Substantia nigra (tissue), 51 donors: ENCODE measurements at places on chromosomes 6 and 20.

DNA sequence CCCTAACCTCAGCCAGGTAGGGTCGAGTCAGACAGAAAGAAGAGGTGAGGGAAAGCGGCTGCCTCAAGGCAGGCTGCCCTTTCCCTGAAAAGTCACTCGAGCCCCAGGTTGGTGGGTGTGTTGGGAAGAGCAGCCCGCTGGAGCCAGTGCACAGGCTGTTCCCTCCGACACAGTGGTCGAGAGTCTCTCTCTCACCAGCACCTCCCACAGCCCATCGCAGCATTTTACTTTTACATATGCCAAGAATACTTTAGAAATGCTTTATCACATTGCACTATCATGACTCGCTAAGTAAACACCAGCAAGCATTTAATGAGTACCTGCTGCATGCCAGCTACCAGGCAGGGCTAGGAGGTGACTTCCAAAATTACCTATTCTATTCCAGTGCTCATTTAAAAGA is 1.7 kb downstream of the PRPH2 start:
- no peak for DNase-seq

GRCh38 chr6:85364344-85364743 is 85.5 kb upstream of the NT5E start:
- DNase-seq: no peak

DNA sequence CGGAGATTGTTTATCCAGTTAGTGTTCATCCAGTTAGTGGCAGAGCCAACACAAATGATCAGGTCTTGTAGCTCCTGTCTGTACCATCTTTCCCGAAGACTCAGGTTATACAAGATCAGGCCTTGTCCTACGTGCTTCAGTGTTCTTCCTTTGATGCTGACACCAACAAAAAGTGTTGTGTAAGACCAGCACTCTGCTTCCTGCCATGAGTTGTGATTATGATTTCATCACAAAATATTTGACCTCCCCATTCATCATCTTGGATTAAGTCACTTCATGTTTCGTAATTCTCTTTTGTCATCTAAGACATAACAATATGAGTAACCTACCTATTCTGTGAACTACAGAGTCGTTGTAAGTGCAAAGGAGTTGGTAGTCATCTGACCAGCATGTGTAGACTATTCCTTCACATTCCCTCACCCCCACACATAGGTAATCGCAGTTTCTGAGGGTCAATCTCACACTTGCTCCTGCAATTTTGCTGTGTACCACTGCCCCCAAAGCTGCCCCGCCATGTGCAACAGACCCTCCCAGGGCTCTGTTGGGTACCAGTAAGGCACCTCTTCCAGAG is 135.6 kb upstream of the SLC22A23 start:
- no peak for DNase-seq

DNA sequence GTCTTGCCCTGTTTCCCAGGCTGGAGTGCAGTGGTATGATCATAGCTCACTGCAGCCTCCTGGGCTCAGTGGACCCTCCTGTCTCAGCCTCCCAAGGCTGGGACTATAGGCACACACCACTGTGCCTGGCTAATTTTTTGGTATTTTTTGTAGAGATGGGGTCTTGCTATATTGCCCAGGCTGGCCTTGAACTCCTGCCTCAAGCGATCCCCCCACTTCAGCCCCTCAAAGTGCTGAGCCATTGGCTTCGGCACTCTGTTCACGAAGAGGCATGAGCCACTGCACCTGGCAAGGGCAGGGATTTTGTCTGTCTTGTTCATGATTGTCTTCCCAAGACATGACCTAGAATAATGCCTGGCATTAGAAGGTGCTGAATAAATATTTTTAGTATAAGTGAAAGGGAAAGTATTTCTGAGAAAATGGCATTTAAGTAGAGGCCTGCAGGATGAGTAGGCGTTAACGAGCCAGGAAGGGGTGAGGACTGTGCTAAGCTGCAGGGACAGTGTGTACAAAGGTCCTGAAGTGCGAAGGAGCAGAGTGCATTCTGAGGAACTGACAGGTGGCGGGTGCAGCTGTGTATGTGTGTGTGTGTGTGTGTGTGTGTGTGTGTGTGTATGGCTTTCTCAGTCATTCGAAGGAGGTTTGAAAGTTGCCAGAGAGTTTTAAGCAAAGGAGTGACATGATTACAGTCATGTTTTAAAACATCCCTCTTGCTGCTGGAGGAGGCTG is 43.0 kb downstream of the VEGFA start:
- no peak for DNase-seq

DNA sequence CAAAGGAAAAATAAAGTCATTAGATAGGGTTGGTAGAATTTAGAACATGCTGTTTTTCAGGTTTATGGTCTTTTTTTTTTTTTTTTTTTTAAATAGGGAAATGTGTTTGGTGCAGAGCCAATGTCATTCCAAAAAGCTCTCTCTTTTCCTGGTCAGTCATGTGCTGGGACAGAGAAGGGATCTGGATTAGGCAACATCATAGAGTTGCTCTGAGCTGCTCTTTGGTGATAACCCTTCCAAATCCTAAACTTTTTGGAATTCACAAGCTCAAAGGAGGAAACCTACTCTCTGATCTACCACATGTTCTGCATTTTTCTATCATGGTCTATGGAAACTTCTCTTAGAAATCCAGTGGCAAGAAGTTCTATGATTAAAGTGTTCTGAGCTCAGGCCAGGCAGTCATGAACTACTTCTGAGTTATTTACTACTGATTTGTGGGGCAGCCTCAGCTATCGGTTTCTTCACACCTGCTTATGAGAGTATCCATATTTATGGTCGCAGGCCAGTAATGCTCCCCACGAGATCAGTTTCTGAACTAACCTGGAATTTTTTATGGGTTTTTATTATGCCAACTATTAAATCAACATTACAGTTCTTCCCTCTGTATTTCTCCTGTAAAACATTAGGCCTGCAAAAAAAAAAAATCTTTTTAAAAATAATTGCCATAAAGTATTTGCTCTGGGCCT is 4.8 kb downstream of the EDN1 start:
- no peak for DNase-seq

GRCh38 chr6:23630726-23631635 is 495.0 kb upstream of the NRSN1 start:
- no peak for DNase-seq

- no peak for DNase-seq
Measured at GRCh38 chr6:15888798-15889772, 226.3 kb upstream of the DTNBP1 start.

DNA sequence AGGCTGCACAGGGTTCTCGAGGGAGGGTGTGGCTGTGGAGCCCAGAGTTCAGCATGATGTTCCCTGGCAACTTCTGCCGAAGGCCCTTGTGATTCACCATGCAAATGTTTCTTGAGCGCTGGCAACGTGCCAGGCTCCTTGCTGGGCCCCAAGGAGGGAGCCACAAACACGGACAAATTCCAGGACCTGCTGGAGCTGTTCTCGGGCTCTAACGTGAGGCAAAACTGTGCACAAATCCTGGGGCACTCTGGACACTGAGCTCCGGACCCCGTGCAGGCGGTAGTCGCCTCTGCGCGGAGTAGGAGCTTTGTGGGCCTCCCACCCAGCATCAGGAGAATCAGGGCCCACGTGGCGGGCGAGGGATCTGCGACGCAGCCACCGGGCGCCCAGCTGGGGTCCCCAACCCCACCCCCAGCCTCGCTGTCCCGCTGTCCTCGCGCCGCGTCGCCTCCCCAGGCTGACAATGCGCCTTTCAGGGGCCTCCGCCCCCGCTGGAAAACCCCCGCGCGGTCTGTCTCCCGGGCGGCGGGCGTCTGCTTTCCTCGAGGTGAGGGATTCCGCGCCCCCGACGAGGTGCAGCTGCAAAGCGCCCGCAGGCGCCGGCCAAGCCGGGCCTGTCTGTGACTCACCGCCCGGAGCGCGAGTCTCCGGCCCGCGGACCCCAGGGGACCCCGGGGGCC is 31.7 kb upstream of the SCUBE3 start:
- DNase-seq: no peak

DNA sequence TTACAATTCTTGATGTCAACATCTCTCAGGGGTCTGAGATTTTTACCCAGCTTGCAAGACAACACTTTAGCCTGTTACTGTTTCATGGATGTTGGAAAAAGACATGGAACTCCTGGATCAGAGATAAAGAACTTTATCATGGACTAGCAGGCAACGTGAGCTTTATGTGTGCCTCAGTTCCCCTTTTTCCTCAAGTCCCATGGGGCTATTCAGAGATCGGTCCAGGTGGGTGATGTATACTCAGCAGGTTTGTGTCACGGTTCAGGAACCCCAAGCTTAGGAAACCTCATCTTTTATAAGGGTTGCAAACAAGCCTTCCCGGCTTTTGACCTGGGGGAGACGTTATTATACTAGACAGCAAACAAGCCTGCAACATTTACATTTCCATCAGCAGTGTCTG is 15.0 kb downstream of the AFG1L start:
- no peak for DNase-seq

- DNase-seq: no peak
Measured at GRCh38 chr20:63494420-63495166, 4.3 kb downstream of the EEF1A2 start.

DNA sequence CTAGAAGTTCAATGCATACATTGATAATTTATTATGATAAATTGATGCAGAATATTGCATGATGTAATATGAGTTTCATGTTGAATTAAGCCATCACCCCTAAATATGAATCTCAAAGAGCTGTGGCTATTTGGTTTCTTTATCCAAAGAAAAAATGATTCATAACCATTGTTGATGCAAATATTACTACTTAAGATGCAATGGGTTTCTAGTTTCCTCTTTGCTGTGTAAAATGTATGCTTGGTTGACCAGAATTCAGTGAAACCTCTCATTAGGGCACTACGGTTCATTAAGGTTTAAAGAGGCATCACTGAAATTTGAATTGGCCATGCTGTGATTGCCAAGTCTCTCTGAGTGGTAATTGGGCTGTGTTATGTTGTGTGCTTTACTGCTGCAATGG is 492.5 kb upstream of the FLRT3 start:
- DNase-seq: no peak

- DNase-seq: no peak
Measured at GRCh38 chr6:43779852-43780236, 9.8 kb downstream of the VEGFA start.

DNA sequence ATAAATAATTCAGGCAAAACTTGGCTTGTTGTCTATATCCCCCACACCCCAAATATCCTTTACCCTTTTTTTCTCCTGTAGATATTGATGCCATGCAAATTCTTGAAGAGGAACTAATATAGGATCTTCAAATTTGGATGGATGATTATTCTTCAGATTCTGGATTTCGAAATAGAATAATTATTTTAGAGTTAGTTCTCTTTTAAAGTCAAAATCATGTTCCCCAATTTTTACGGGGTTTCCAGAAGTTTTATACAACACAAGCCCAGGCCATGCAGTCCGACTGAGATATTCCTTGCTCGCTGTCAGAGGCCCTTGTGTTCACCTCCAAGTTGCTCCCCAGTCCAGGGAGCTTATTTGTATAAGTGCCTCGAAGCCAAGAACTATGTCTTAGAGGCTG is 4.4 kb downstream of the PPIL6 start:
- no peak for DNase-seq

- no peak for DNase-seq
Measured at GRCh38 chr6:155418017-155418761, 37.5 kb downstream of the NOX3 start.

GRCh38 chr20:40887105-40887504 is 141.5 kb upstream of the TOP1 start:
- DNase-seq: no peak

GRCh38 chr20:54115172-54115854 is 44.9 kb upstream of the BCAS1 start:
- no peak for DNase-seq

- DNase-seq: no peak
Measured at GRCh38 chr6:72733045-72733444, 111.2 kb downstream of the KCNQ5 start.

- DNase-seq: peak; percentile 18
Measured at GRCh38 chr20:37534401-37535157, 6.9 kb upstream of the BLCAP start.

GRCh38 chr6:24798740-24799540 is at the start of gene ARMH2:
ARMH2 (minus strand) TSS chr6:24798917; CDS start chr6:24798857, 60 bp downstream.
- DNase-seq: no peak

DNA sequence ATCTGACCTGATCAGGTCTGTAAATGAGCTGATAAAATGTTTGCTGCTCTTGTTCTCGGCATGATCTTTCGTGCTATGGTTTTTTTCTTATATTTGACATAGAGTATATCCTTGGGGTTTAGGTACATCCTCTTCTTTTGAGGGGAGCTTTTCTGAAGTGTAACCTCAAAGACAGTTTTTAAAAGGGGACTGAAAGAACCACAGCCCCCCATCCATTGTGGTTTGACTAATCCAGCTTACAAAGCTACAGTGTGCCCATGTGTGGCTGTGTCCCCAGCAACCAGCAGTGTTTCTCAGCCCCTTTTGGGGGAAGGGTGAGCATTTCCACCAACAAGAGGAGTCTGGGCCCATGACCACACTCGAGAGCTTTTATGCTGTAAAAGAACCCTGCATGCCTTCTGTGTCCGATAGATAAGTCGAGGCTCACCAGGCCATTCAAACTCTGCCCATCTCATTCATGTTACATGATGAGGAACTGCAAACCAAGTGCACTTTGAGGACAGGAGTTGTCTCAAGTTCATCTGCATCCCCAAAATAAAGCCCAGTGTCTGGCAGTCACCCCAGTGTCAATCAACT is 266.0 kb downstream of the SLC24A3 start:
- DNase-seq: no peak

DNA sequence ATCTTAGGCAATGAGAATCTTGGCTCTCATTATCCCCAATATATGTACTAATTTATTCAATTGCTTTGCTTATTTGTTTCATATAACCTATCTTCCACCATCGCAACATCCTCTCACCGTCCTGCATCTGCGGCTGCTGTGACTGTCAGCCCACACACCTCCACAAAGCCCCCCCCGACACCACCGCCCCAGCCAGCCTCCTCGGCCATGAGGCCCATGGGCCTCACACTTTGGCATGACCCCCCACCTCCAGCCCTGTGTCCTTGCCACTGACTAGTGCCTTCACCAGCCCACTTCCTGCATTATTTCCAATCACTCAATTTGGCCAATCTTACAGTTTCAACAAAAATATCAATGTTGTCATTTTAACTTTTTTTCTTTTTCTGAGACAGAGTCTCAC is 60.7 kb upstream of the TOX2 start:
- no peak for DNase-seq

DNA sequence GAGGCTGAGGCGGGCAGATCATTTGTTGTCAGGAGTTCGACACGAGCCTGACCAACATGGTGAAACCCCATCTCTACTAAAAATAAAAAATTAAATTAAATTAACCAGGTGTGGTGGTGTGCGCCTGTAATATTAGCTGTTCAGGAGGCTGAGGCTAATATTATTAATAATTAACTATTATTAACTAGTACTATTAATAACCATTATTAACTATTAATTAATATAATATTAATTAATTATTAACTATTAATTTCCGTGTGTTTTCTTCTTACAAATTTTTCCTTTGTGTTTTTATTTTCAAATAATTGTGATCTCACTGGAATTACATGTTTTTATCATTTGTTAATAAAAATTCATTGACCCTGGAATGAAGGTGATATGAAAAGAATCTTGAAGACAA is 557.4 kb upstream of the ADGRB3 start:
- DNase-seq: no peak

GRCh38 chr6:32291543-32291942 is 67.7 kb upstream of the NOTCH4 start:
- DNase-seq: no peak

- no peak for DNase-seq
Measured at GRCh38 chr6:10528158-10528981, 7.2 kb downstream of the GCNT2 start.

GRCh38 chr20:34472246-34472925 is 43.8 kb upstream of the DYNLRB1 start:
- no peak for DNase-seq
